ENCODE measurements at places on chromosomes 7 and 10.

- no peak for DNase-seq
These were observed 47.7 kb upstream of the TRIL start for GRCh38 chr7:29005829-29006228.

DNA sequence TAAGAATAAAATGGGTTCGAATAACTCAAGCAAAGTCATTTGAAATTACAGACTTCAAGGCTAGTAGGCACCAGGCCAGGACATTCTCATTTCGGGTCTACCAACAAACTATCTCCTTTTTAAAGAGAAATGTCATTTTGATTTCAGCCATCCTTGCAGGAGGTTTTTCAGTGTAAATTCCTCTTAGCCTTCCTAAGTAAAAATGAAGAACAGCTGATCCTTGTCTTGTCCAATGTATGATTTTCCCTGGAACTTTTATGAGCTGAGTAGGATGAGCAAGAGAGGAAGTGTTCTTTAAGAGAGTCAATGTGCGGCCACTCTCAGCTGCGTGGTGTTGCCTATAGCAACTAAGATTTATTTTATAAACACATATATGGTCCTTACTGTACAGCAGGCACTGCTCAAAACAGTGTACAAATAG lies 110.1 kb downstream of the PLCE1 start:
- no peak for DNase-seq

GRCh38 chr10:97572214-97572989 lies at the start of gene ANKRD2:
TSS of gene ANKRD2 (plus strand) at chr10:97572779. CDS start at chr10:97572789, 10 bp downstream.
- DNase-seq, result no peak

DNA sequence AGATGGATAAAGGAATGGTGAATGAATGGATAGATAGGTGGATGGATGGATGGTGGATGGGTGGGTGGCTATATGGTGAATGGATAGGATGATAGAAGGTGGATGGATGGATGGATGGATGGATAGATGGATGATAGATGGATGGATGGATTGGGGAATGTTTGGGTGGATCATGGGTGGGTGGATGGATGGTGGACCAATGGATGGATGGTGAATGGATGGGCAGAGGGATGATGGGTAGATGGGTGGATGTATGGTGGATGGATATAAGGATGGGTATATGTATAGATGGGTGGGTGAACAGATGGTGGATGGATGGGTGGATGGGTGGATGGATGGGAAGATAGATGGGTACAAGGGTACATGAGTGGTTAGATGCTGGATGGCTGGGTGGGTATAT lies 322.4 kb downstream of the ADARB2 start:
- no peak for DNase-seq

DNA sequence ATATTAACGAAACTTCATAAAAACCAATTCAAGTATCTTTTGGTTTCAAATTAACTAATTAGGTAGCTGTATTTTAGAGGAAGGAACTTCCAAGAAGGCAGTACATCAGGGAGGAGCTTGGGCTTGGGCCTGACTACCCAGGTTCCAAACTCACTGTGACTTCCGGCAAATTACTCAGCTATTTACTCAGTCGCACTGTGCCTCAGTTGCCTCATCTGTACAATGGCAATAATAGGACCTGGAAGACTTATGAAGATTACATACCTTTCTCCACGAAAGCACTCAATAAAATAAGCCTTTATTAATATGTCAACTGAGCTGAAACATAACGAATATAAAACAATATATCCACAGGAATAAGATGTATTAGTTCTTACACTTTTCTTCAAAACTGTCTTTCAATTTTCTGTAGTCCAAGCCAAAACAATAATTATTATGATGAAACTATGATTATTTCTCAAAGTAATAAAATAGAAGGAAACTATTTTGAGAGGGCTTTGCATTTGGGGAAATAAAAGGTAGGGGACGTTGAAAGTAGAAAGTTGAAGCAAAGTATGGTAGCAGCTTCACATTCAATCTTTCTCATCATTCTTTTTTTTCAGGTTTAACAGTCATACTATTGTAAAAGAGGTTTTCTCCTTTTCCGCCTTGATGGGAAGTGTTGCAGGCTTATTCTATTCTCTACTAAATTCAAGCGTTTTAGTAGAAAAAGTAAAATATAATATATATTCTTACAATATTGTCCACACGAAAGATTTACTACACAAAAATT lies 10.5 kb upstream of the EBLN1 start:
- DNase-seq, result no peak

DNA sequence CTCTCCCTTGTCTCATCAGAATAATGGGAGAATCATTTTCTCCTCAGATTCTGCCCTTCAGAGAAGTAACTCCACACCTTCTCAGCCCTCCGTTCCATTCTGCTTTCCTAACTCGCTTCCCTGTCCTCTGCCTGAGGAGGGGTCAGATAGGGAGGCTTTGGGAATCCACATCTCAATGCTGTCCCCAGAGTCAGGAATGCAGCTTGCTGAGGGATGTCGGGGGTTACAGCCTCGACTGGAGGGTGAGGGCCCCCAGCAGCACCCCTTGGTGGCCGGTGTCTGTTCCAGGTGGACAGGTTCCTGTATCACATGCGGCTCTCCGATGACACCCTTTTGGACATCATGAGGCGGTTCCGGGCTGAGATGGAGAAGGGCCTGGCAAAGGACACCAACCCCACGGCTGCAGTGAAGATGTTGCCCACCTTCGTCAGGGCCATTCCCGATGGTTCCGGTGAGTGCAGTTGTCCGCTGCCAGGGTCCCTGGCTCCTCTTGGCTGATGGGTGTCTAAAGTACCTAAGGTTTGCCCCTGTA lies 6.9 kb downstream of the HKDC1 start:
- no peak for DNase-seq

- no peak for DNase-seq
These were observed 54.5 kb downstream of the PIP4K2A start for GRCh38 chr10:22659866-22660265.

GRCh38 chr10:23081221-23081750 lies 14.1 kb upstream of the MSRB2 start:
- DNase-seq, result no peak

DNA sequence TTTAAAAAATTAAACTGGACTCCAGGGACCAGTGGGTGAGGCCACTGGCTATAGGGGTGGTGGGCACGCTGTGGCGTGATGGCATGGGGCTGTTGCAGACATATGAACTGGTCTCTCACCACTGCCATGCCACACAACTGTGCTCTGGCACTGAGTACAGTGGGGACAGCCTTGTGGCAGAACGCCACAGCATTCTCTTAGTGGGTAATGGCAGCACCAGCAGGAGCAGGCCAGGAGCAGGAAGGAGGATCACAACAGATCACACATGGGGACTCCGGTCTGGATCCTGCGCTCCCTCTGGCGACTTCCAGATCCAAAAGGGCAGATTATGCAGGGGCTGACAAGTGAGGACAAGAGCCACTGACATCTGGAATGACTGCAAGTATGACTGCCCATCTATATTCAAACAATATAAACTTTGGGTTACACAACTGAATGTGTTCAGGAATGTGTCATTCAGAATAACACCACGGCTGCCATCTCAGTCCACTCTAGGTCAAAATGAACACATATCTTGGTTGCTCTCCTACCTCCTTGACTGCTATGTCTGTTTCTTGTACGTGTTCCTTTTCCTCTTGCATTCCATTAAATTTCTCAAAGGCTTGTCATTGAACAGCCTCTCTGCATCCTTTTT lies 176.0 kb downstream of the KMT2E start:
- no peak for DNase-seq

DNA sequence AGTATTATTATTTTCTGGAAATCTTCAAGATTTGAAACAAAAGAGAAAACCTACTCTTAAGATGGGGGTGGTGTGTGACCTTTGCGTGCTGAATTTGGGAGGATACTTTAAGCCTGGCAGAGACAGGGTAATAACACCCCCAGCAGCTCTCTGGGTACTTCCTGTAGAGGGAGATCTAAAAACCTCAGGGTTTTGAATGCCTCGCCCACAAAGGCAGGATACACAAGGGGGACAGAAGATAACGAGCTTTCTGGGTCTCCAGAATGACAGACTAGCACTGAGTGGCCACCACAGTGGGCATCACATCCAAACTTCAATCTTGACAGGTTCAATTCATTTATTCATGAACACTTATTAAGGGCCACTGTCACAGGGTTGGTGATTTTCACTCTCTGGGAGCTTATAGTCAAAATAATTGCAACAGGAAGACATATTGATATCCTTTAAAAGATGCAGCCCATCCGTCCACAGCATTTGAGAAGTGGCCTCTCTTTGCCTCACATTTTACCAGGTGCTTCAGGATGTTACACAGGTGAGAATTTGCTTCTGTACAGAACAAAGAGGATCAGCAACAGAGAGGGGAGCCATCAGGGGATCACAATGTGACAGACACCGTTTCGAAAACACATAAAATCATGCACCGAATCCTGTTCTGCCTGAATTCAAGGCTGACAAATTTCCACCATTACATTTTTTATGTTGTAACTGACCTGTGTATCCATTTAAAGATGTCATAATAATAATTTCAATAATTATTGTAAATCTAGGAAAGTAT lies 14.3 kb downstream of the CPA1 start:
- no peak for DNase-seq

All from RWPE2 (cell line).